ENCODE measurements at places on chromosomes 5 and 9.

GRCh38 chr9:26260238-26260637 is 582.0 kb upstream of the TUSC1 start:
- no peak for DNase-seq

GRCh38 chr9:114697951-114698351 is 16.0 kb upstream of the TEX48 start:
- no peak for DNase-seq

- DNase-seq = no peak
These were observed 179.8 kb downstream of the FGF1 start for GRCh38 chr5:142506046-142506445.

DNA sequence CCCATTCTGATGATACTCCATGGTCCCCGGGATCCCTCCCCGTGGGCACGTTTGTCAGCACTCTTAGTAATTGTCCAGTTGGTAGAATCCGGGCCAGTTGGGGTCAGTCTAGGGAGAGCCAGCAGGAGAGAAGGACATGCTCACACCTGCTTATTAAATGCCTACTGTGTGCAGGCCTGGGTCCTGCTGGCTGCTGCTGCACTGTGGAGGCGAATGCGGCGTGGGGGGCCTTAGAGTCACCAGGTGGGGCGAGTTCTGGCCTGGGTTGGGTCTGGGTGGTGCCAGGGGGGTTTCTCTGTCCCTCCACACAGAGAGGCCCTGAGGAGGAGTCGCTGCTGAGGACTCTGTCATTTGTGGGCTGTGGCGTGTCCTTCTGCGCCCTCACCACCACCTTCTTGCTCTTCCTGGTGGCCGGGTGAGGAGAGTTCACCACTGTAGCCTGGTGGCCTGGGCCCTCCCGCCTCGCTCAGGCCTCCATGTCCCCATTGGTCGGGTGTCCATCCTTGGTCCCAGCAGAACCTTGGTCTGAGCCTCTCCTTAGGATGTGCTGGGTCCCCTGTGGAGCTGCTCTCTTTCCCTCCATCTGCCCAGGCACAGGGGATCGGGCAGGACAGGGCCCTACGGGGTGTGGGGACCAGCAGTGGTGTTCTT is 17.3 kb downstream of the ADGRD2 start:
- no peak for DNase-seq

DNA sequence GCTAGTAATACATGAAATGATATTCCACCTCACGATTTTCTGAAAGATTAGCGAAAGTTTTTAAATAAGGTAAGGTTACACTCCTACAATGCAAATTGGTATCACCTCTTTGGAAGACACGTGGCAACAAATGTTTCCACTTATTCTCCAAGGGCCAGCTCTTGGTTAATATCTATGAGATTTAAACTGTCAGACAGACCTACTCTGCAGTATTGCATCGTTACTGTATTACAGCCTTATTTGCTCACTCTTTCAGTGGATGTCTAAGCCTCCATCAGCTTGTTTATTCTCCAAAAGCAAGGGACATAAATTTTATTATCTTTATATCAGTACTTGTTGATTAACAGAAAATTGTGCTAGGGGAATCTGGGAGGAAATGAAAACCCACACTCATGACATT is 135.7 kb downstream of the MLLT3 start:
- no peak for DNase-seq

DNA sequence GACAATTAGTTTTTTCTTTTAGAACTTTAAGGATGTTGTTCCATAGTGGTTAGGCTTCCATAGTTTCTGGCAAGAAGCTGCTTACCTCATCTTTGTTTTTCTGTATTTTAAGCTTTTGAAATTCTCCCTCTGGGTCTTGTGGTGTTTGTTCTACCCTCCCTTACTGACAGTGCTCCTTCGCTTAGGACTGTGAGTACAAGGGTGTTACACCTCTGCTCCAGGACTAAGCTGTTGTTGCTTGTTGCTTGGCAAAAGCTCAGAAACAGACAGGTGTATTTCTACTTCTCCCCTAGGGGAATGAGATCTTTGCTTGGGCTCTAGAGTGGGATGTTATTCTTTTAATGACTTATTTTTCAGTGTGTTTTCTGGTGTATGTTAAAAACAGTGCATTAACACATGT is 225.2 kb downstream of the WDR70 start:
- no peak for DNase-seq

DNA sequence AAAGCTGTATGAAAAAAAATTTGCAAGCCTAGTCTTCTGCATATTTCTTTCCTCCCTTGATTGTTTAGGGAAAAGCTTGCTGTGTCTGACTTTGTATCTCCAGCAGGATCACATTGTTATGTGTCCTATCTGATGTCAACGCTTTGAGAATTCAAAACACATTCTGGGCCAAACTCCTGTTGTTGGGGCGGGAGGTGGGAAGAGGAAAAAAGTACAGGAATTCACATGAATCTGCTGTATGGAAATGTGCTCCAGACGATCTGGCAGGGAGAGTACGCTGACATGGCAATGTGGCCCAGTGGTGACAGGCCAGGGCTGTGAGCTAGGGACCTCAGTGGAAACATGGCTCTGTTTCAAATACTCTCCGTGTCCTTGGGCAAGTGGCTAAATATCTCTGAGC is 87.4 kb upstream of the GNA14 start:
- DNase-seq = no peak

- no peak for DNase-seq
These were observed 233.8 kb downstream of the GADD45G start for GRCh38 chr9:89838621-89839020.

DNA sequence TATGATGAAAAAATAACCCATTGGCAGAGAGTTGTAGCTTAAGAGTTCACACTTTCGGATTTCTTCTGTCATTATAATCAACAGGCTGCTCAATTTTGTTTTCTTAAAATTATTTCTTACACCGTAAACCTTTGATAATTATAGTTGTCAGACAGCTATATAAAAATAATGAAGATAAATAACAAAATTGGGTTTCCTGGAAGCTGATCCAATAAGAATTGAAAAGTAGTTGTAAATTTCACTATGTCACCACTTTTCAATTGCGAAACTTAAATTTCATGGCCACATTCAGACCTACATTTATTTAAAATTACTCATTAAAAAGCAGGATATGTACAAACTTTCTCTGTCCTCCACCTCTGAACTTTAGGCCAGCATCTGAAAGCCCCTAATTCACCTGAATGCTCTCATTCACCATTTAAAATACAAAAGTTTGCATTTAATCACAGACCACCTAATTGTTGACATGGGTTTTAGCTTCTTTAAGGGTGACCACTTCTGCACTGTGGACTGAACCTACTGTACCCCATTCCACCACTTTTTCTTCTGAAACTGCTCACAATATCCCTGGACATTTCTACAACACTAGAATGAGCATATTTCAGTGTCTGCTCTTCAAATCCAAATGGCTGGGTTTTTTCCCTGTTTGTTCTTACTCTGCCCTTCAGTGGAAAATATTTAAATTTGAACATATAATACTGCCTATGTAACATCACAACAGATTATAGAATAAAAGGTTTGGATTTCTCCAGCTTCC is 680 bp downstream of the SELENOP start:
- no peak for DNase-seq

- no peak for DNase-seq
These were observed 61.2 kb upstream of the GABRP start for GRCh38 chr5:170722316-170722715.

DNA sequence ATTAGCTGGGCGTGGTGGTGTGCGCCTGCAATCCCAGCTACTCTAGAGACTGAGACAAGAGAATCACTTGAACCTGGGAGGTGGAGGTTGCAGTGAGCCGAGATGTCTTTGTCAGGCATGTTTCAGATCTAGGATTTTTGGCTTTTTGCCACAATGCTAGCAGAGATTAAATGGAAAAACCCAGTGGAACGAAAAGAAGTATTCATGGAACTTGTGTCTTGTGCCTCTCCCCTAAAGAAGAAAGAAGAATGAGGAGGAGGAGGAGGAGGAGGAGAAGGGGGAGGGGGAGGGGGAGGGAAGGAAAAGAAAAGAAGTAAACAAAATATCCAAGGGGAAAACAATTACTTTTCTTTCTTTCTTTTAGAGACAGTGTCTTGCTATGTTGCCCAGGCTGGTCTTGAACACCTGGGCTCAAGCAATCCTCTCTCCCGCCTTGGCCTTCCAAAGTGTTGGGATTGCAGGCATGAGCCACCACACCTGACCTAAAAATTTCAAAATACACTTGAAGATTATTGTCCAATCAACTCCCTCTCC is 106.0 kb downstream of the ARRDC3 start:
- DNase-seq = no peak

DNA sequence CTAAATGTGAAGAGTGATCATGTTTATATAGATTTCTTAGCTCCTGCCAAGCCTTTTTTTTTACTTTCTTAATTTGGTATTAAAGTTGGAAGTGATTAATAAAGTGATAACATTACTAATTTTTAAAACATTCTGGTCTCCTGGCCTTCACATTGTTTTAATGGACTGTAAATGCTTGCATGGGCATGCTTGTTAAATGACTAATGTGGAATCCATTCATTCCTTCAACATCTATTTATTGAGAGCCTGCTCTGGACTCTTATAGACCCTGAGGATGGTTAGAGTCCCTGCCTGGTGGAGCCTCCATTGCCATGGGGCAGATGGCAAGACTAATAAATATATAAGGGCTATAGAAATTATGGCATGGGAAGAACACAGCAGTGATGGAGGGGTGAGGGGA is 103.5 kb downstream of the NTRK2 start:
- no peak for DNase-seq

- DNase-seq = no peak
These were observed 123.2 kb downstream of the TEX10 start for GRCh38 chr9:100229561-100229960.

GRCh38 chr5:11494340-11494739 is 409.9 kb downstream of the CTNND2 start:
- no peak for DNase-seq

Measured in activated CD4-positive, CD25-positive, alpha-beta regulatory T cell (primary cell).